CD4-positive, alpha-beta T cell treated with Interleukin-6 at 100 ng/mL for 8 hours (primary cell): ENCODE measurements at places on chromosomes 16 and 17.
A peak's percentile ranks its signal among the peaks of the same experiment; 100 is the strongest.

GRCh38 chr17:6611231-6611630 lies 29.3 kb downstream of the KIAA0753 start:
- no peak for DNase-seq

GRCh38 chr17:19673623-19674022 lies 25.1 kb downstream of the ALDH3A2 start:
- no peak for DNase-seq

GRCh38 chr17:63961355-63962212 lies 11.1 kb downstream of the SCN4A start:
- peak; percentile 14 for DNase-seq

- DNase-seq, result peak; percentile 38
Observed at GRCh38 chr17:50931144-50931908, 65.2 kb upstream of the TOB1 start.

GRCh38 chr16:11836650-11837244 lies 14.6 kb downstream of the RSL1D1 start:
- no peak for DNase-seq

GRCh38 chr17:3979290-3979611 lies 15.0 kb upstream of the ATP2A3 start:
- no peak for DNase-seq

DNA sequence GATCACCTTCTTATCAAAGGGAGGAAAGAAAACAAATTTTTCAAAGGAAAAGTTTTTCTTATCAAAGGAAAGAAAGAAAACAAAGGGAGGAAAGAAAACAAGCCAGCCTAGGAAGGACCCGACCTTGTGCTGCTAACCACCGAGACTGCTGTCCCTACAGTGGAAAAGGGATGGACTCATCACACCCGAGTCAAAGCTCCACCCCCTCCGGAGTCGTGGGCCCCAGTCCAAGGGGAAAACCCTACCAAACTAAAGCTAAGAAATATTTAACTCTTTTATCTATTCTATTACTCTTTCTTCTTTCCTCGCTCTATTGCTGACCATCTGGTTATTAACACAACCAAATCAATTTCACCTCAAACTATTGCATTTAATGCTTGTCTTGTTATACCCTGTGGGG lies 6.1 kb upstream of the ENDOV start:
- no peak for DNase-seq

- no peak for DNase-seq
Observed at GRCh38 chr16:11200592-11200991, 55.4 kb downstream of the SOCS1 start.

- no peak for DNase-seq
Observed at GRCh38 chr16:65540901-65541300, 419.0 kb upstream of the CDH11 start.

DNA sequence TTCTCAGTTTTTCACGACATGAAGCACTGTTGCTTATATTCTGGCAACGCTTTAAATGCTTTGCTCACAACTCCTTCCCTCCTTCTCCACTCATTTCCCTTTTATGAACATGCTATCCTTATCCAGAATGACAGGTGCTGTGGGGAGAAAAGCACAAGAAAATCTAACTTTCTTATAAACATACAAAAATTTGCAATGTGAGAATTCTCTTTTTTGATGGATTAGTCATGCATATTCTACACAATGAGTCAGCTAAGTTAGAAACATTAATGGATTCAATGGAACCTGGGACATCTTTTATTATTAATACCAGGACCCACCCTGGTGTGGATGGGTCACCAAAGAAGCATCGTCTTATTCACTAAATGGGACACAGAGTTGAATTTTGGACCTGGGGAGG lies 234.6 kb upstream of the CDH5 start:
- no peak for DNase-seq

GRCh38 chr17:73740370-73740769 lies 96.1 kb upstream of the SDK2 start:
- DNase-seq, result no peak

DNA sequence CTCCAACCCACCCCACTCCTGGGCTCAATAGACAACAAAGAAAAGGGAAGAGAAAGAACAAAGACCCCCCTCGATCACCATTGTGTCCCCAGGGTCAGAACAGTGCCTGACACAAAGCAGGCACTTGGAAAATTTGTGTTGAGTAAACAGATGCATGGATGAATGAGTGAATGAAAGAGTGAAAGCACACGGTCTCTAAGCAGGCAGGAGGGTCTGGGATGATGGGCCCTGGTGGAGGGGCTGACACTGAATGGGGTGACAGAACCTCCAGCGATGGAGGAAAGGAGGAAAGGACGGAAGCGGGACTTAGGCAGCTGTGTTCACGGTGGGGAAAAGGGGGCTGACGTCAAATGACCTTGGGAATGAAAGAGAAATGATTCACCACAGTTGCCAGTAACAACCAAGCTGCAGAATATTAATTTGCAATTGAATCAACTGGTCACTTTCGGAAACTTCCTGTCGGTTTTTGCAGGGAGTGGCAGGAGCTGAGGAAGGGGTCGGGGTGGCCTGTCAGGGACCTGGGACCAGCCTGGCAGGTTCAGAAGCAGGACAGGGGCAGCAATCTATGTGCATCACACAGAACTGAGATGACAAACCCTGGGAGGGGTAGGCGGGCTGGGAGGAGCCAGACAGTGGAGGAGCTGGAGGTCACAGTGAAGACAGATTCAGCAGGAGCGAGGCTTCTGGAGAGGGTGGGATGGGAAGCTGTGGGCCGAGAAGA lies 6.7 kb upstream of the GAST start:
- DNase-seq, result no peak

DNA sequence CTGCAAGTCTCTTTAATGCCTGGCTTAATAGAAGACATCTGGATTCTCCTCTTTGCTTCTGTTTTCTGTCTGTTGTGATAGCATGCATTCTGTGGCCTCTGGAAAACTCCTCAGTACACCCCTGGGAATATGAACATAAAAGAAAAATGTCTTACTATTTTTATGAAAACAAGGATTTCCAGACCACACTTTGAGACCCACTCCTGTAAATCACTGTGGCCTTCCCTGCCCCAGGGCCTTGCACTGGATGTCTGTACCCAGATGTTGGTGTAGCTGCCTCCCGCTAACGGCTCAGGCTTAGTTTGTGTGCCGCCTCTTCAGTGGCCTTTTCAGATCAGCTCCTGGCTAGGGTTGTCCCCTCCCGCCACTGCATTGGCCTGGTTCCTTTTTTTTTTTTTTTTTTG lies 126.6 kb downstream of the SOCS1 start:
- no peak for DNase-seq

DNA sequence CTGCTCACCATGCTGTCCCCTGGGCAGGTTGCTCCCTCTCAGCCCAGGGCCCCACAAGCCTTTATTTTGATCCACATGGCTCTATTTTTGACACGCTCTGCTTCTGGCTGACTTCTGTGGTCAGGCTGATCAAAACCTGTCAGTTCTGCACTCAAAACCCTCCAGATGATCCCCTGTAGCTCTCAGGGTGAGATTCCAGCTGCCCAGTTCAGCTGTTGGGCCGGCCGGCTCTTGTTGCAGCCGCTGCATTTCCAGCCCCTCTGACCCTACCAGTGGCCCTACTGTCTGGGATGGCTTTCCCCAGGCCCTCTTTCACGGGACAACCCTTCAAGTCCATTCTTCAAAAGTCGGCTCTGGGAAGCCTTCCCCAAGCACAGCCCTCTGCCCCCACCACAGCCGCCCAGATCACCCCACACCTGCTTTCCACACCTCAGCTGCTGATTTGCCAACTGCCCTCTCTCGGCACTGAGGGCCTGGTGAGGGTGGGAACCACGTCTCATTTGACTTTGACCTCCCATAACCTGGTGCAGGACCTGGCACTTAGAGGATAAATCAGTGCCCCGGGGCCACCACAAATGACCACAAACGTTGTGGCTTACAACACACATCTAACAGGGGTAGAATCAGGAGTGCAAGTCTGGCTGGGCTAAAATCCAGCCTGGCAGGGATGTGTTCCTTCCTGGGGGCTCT lies 16.3 kb upstream of the CACNG4 start:
- no peak for DNase-seq

- DNase-seq, result no peak
Observed at GRCh38 chr17:15233022-15233805, 31.9 kb downstream of the PMP22 start.

GRCh38 chr17:13743906-13744305 lies 142.2 kb upstream of the HS3ST3A1 start:
- no peak for DNase-seq

DNA sequence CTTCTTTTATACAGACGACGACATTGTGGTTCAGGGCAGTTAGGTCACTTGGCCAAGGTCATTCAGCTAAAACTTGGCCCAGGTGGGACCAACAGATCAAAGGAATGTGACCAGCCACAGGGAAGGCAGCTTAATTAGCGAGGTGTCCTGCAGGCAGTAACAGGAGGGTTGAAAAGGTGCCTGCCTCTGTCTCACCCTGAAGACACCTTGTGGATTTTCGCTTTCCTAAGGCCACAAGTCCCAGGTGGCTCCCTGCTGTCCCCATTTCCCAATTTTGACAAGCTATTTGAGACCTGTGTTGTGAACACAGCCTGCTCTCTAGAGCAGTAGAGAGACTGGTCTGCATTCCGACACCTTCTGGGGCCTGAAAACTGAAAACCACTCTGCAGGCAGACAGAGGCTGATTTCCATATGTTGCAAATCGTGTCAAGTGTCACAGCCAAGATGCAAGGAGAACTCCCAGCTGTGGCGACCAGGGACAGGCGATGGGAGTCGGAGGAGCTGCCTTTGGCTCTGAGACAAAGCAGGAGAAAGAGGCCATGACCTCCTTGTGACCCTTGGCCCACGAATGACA lies 593.1 kb upstream of the CDH5 start:
- DNase-seq, result no peak

- no peak for DNase-seq
Observed at GRCh38 chr17:6066183-6066948, 3.8 kb upstream of the WSCD1 start.

DNA sequence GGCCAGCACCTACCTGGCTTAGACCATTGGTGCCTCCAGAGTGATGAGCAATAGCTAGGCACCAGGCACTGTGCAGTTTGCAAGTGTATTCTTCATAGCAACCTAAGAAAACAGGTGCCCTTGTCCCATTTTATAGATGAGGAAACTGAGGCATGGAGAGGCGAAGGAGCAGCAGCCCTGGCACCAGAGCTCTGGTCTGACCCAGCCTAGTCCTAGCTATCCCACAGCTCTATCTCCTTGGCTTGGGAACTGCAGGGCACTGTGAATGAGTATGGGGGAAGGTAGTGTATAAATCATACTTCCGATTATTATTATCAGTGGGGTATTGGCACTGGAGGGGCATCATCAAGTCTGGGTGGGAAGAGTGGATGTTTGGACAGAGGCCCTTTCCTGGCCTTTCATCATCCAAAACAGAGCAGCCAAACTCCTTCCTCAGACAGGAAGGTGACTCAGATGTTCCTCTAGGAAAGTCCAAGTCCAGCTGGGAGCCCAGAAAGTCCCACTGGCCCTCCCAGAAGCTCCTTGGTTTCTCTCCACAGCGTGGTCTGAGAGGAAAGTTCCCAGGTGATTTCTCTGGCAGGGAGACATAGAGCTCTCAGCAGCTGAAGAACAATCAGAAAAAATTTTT lies 32.0 kb upstream of the PLLP start:
- no peak for DNase-seq
